Activated T-cell treated with anti-CD3 and anti-CD28 coated beads for 48 hours (primary cell): ENCODE measurements at places on chromosomes 12 and 14.

GRCh38 chr14:33714527-33715226 lies 236.2 kb downstream of the EGLN3 start:
- DNase-seq: no peak

GRCh38 chr12:99092100-99092851 lies 447.2 kb downstream of the APAF1 start:
- DNase-seq: no peak

DNA sequence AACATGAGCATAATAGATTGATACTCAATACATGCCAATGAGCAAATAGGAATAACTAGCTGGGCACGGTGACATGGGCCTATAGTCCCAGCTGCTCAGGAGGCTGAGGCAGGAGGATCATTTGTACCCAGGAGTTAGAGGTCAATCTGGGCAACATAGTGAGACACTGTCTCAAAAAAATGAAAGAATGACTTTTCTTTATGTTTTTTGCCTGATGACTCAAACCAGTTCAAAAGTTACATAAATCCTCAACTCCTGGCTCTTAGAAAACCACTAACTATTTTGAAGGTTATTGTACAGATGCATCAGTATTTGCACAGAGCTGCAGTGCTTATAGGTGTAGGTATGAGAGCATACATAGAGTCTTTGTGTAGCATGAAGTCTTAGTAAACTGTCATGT lies 219.2 kb upstream of the RGS6 start:
- DNase-seq: no peak

GRCh38 chr12:89185181-89185580 lies 167.1 kb downstream of the DUSP6 start:
- DNase-seq: no peak

GRCh38 chr14:72722201-72722785 lies 171.6 kb downstream of the DPF3 start:
- DNase-seq: no peak

DNA sequence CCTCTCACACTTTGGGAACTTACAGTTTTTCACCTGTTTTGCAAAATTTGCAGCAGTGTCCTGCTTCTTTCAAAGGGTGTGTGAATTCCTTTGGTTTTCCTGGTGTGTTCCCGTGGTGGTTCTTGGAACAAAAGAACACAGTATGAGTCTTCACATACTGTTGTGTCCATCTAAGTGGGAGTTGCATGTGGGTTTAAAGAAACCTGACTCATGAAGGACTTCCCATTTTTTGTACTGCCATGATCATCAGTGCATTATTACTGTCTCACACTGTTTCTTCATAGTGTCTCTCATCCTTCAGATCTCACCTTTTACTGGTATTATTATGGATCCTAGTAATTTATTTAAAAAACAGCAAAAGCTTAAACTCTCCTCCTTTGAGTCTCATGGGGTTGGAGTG lies 3.8 kb upstream of the GZMH start:
- no peak for DNase-seq

DNA sequence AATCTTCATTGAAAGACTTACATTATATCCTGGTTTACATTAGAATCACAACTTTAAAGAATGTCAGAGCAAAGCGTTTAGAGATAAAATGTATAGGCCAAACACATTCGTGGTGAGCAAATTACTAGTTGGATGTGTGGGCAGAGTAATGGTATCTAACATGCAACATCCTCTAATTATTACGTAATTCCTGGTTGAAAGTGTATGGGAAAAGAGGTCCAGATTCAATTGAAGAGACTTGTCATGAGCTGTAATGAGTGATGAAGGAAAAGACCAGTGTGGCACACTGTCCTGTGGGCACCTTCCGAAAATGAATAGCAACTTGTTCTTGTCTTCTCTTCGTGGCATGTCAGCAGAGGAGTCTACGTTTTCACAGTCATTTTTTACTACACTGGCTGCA lies 192.8 kb downstream of the LRIG3 start:
- no peak for DNase-seq

DNA sequence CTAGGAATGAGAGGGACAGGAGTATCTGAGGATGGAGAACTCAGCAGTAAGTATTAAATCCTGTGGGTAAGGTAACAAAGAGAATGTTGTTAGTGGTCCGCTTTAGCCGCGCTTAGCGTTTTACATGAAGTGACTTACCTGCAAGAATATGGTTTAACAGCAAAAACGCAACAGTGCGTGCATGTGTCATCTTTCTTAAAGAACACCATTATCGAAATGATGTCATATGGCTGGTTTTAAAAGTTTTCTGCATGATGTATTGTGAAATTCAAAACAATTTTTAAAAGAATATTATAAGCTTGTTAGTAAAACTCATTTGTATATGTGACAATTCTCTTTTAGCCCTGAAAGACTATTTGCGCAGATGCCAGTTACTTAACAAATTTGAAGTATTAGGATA lies 1.7 kb downstream of the LEMD3 start:
- no peak for DNase-seq
